Activated T-cell treated with anti-CD3 and anti-CD28 coated beads, Interleukin-2, amount 50 U/mL, for 72 hours (primary cell): ENCODE measurements at places on chromosomes 11 and 22. TPM values are rescaled to one million over a fixed set of nuclear protein-coding genes. Genes with fewer than 3 reads are reported as not detected.

The KRTAP5-2 gene
- not detected for total RNA-seq

The LPXN gene
- total RNA-seq, result 113 TPM

The DDI1 gene
- total RNA-seq, result not detected

The MMP11 gene
- total RNA-seq, result 0.56 TPM

The PDE2A gene
- 1.7 TPM for total RNA-seq

The SH3BP1 gene
- total RNA-seq, result 99.0 TPM

The SLC5A1 gene
- total RNA-seq, result not detected

The SYCE3 gene
- total RNA-seq, result 1.7 TPM

The CNGA4 gene
- total RNA-seq, result 0.46 TPM

The HTR3B gene
- total RNA-seq, result not detected

The WNT11 gene
- total RNA-seq, result 0.16 TPM

The TSSK2 gene
- not detected for total RNA-seq

The MACROD1 gene
- 17.4 TPM for total RNA-seq

The YPEL4 gene
- total RNA-seq, result 1.3 TPM

The CHCHD10 gene
- 62.5 TPM for total RNA-seq

The KCNQ1OT1 gene
- total RNA-seq, result 0.26 TPM

The UBQLN3 gene
- total RNA-seq, result not detected

The GPR152 gene
- not detected for total RNA-seq

The MS4A7 gene
- total RNA-seq, result not detected
